ENCODE measurements at places on chromosomes 13 and 19.

DNA sequence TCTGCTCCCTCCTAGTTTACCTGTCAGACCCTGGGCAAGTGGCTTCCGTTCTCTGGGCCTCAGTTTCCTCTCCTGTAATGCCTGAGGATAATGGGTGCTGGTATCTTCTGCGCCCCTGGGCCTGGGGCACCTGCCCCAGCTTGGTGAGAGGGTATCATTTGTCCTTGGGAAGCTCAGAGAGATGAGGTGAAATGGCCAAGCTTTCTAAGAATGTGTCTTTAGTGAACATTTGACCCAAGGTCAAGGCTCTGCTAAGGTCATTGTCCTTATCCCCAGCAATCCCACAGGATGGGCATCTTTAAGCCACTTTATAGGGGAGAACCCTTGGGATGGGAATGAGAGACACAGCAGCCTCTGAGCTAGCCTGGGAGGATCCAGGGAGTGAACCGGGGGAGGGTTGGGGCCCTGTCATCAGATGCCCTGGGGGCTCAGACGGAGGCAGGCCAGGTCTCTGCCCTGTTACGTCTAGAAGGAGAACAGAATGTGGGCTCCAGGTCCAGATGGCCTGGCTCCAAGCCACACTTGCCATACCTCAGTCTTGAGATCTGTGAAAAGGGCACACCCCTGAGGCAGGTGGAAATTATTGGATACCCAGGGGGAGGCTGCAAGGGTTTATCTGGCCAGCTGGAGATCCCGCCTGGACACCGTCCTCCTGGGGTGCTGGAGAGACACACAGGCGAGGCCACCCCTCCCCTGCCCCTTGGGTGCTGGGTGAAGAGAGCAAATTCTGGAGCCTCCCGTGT is 1.1 kb upstream of the NFIC start:
- DNase-seq: no peak

- no peak for DNase-seq
Observed at GRCh38 chr13:61466280-61466679, 50.6 kb upstream of the PCDH20 start.

- no peak for DNase-seq
Observed at GRCh38 chr13:32140109-32140508, 108.5 kb downstream of the FRY start.

DNA sequence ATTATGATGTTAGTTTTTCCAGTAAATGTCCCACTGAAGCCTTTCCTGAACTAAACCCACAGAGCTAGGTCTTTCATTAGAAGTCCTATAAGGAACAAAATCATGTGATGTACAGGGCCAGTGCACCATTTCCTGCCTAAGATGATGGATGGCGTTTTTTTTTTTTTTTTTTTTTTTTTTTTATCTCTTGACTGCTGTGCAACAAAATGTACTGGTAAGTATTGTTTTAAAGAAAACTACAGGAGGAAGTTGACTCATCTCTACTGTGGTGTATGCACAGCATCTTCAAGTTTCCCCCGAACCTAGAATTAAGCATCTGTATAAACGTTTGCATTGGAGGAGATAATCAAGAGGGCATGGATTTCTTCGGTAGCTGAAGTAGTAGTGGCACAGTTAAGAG is 197.5 kb downstream of the NBEA start:
- DNase-seq: no peak

DNA sequence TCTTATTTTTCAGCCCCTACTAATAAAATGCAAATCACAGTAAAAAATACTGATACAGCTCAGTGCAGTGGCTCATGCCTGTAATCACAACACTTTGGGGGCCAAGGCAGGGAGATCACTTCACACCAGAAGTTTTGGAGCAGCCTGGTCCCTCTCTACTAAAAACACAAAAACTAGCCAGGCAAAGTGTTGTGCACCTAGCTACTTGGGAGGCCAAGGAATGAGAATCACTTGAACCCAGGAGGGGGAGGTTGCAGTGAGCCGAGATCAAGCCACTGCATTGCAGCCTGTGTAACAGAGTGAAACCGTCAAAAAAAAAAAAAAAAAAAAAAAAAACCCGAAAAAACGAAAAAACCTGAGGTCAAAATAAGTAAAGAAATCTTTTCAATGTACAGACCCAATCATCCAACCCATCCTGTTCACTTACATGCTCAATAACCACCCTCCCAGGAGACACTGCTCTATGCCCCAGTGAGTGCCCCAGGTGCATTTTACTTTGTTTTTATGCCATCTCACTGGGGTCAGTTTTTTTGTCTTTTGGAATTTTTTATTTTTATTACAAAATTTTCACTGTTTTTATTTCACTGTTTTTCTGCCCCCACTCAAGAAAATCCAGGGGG is 107.0 kb downstream of the ZNF486 start:
- DNase-seq: no peak

DNA sequence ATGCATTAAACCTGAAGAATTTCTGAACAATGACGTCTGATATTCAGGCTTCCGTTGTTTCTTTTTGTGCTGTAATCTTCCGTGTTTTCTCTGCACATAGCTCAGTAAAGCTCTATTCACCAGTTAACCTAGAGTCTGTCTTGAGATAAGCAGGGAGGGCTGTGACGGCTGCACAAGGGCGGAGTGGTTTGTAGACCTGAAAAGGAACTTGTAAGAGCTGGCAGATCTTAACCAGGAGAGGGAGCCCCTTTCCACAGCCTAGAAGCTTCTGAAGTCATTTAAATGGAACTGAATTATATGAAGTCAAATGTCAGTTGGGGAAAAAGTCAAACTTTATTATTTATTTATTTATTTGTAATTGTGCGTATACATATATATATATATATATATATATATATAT is 27.5 kb downstream of the DPRX start:
- no peak for DNase-seq

DNA sequence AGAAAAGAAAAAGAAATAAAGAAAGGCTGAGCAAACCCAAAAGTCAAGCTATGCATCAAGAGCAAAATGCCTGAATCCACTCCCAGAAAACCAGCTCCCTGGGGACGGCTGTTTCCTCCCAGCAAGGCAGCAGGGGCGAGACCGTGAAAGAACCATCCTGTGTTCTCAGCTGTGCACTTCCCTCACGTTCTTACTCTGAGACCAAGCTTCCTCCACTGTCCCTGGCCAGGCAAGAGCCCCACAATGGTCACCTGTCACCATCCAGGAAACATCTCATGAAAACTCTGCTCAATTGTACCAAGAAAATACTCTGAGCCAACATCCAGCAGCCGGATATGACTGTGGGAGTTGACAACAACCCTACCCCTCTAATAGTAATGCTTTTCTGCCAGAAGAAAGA is 22.9 kb downstream of the RAB20 start:
- no peak for DNase-seq

DNA sequence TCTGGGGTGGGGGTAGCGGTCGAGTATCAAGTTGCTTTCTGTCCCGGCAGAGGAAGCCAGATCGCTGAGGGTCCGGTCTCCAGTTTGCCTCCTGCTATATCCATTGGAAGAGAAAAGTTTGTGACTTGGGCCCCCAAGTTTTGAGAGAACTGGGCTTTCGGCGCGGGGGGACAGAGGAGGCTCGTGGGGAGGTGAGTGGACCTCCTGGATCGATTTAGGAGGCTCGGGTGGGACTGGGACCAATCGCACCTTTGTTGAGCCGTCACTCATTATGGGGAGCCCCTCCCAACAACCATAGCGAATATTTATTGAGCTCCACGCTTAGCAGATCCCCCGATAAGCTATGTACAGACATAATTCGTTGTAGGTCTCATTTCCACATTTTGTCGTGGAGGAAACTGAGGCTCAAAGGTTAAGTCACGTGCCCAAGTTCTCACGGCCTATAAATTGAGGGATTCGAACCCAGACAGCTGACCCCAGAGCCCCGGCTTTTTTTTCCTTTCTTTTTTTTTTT is 909 bp downstream of the RFXANK start:
- no peak for DNase-seq

GRCh38 chr13:44493213-44493812 is 82.8 kb downstream of the TSC22D1 start:
- DNase-seq: no peak

DNA sequence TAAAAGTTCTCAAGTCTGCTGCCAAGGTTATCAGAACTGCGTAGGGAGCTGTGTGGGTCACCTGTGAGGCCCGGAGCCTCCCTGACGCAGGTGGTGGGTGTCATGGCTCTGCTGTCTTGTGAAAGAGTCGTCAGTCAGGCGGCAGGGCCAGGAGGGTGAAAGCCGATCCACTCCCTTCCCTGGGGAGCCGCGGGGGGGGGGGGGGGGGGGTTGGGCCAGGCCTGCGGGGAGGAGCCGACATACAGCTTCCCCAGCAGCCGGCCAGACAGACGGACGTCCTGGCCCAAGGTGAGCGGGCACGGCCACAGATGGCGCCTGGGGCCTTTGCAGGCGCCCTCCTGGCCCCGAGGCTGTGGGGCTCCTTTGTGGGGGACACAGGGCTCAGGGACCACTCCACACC is 12.4 kb downstream of the SBNO2 start:
- no peak for DNase-seq

- no peak for DNase-seq
Observed at GRCh38 chr19:16516923-16517610, 20.9 kb downstream of the C19orf44 start.

DNA sequence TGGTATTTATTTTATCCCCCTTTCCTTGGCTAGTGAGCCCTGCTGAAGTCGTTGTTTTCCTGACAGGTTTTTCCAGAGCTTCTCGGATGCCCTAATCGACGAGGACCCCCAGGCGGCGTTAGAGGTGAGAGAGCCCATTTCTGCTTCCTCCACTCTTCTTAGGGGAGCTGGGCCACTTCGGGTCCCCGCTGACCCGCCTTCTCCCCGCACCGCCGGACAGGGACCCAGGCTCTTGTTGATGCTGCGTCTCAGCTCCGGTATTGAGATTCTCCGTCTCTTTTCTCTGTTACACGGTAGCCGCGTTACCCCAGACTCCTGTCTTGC is 306 bp downstream of the SUGT1 start:
- DNase-seq: peak; percentile 12

DNA sequence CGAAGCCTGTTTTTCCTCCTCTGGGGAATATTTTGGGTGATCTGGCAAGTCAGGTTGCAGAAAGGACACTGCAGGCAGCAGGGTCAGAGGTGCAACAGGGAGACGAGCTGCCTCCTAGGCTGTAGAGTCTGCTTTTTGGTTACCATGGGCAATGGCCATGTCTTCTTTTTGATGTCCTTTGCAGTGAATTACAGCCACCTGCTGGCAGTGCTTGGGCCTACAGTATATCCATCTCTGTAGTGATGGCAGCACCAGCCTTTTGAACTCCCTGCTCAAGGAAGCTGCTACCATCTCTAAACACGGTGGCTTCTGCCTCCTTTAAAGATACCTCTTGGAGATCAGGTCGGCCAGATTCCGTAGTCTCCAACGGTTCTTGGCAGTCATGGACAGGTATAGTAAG is 73.9 kb downstream of the WTIP start:
- DNase-seq: no peak

- DNase-seq: no peak
Observed at GRCh38 chr19:43610493-43610892, 1.4 kb upstream of the SRRM5 start.

GRCh38 chr13:29893438-29893837 is 43.0 kb upstream of the UBL3 start:
- no peak for DNase-seq

GRCh38 chr13:60355056-60355455 is 42.0 kb upstream of the TDRD3 start:
- no peak for DNase-seq

DNA sequence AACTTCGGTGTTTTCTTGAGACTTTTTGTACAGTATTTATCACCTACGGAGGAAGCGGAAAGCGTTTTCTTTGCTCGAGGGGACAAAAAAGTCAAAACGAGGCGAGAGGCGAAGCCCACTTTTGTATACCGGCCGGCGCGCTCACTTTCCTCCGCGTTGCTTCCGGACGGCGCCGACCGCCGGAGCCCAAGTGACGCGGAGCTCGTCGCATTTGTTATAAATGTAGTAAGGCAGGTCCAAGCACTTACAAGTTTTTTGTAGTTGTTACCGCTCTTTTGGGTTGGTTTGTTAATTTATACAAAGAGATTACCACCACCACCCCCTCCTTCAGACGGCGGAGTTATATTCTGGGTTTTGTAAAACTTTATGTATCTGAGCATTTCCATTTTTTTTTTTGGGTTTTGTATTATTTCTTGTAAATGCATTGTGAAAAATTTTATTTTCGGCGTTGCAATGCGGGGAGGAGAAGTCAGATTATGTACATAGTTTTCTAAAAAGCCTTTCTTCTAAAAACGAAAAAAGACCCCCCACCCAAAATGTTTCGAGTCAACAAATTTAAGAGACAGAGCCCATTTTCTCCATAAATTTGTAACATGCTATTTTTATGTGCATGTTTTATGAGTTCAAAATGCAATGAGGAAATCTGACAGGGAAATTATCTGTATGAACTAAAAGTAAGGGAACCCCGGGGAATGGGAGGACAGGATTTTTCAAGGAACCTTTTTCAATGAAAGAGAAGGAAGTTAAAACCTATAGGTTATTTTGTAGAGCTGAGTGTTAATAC is 2.3 kb downstream of the SOX1 start:
- no peak for DNase-seq

DNA sequence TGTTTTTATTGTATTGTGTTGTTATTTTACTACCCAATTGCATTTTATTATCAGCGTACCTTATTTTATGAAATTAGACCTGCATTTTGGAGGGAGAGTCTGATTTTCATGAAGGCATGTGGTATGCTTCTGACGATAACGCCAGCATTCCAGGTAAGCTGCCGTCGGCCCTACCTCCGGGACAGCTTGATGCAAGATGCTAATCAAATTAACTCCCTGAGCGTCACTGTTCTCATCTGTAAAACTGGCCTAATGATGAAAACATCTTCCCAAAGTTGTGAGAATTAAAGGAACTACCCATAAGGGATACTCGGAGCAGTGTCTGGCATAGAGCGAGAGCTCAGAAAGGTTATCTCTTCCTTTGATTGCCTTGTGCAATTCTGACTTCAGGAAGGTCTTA is 12.9 kb upstream of the LAIR2 start:
- DNase-seq: no peak

DNA sequence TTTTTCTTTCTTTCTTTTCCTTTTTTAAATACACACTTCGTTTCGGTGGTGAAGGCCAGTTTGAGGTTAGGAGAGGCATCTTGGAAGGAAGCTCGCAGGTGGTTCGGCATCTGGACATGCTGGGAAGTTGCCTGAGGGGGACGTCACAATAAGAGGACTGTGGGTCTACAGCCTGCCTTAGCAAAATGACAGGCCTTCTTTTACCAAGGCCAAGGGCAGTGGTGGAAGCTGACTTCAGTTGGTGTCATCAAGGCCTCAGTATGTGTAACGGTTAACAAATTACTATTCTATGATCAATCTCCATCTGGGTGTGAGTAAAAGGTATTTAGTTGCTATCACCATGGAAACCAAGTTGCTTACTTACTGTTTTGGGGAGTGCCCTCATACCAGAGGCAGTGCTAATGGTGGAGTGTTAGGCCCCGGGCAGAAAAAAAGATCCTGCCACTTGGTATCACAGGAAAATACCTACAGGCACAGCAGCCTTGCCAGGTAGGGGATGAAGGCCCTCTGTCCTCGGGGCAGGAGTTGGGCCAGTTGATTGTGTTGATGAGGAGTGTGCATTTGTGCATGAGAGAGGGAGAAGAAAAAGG is 10.3 kb downstream of the ACTN4 start:
- no peak for DNase-seq

DNA sequence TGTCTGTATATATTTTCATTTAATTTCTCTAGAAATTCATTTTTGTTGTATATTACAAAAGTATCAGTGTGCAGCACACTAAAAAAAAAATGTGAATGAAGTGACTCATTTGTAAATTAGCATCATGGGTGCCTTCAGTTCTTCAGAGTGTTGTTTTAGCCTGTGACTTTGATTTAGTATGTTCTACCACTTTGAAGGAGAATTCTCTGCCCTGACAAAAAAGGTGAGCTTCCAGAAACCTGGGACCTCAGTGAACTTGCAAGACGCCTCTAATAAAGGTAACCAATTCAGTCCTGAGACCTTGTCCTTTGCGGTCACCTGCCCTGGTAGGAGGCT is 2.4 kb downstream of the METTL21C start:
- no peak for DNase-seq

Data from HuH-7 (cell line).